ENCODE measurements at places on chromosomes 11 and 22. TPM values are rescaled to one million over a fixed set of nuclear protein-coding genes. Genes with fewer than 3 reads are reported as not detected.

DNA sequence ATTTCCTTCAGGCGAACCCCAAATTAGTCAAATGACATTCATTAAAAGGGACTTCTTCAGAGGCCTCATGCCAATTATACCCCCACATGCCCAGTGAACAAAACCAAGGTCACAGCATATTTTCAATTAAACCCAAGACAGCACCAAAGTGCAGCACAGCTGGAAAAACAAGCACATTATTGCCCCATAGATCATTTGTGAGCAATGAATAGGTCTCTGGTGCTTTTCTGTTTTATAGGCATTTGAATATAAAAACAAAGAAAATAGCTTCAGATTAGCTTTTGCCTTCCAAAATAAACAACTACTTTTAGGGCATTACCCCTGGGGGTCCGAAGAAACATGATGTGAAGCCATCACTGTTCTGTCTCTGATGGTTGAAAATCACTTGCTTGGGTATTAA is 1319.9 kb downstream of the LRRC4C start:
- no peaks in the 10 kb centered on the region for H3K27me3 ChIP-seq
- H3K36me3 ChIP-seq = no peaks in the 10 kb centered on the region
- H3K4me3 ChIP-seq = no peak overlapping the region

- no peak overlapping the region for H3K27ac ChIP-seq
- DNase-seq = no peak
- peaks cover 7% of the 10 kb centered on the region for H3K36me3 ChIP-seq
- H3K27me3 ChIP-seq = no peaks in the 10 kb centered on the region
Measured at GRCh38 chr11:66919923-66920322, 38.3 kb downstream of the PC start.

GRCh38 chr11:33869481-33870422 is 22.1 kb downstream of the LMO2 start:
- H3K27ac ChIP-seq = no peak overlapping the region
- no peaks in the 10 kb centered on the region for H3K4me1 ChIP-seq
- no peaks in the 10 kb centered on the region for H3K36me3 ChIP-seq
- DNase-seq = peak; percentile 2
- peaks cover 71% of the 10 kb centered on the region for H3K27me3 ChIP-seq

- no peak for DNase-seq
- peaks cover 8% of the 10 kb centered on the region for H3K27me3 ChIP-seq
- H3K4me3 ChIP-seq = no peak overlapping the region
Measured at GRCh38 chr22:22865311-22866072, 22.1 kb upstream of the IGLL5 start.

SGSM1 gene
- not detected for polyA plus RNA-seq
